ENCODE measurements at places on chromosomes 1 and 21.

GRCh38 chr21:8989261-8989711, 1532.1 kb upstream of the TPTE start:
- no peak for DNase-seq

DNA sequence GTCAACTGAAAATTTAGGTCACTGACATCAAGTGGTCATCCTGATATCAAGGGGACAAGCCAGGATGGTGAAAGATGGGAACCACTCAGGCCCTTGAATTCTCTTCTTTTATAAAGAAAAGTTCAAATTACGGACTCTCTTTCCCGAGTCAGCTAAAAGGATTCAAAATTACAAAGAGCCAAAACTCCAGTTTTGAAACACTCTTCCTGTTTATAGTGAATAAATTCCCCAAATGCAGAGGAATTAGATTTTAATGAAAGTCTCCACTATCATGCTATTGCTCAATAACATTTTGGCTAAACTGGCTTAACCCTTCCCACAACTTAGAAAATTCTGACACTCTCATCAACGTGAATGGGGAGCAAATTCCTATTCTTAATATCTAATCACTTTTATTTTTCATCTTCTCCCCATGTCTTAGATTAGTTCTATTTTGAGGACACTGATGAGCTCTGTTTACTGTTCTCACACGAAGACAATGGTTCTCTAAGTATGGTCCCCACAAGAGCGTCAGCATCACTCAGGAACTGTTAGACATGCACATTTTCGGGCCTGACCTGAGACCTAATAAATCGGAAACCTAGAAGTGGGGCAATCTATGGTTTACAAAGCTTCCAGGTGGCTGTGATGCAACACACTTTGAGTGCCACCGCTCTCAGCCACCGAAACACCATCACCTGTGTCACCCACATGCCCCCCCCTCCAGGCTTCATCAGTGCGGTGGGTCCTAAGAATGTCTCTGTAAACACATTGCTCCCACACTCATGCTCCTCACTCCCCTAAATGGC, 64.4 kb upstream of the TIAM1 start:
- DNase-seq = no peak

GRCh38 chr21:20276954-20277353, 721.3 kb upstream of the NCAM2 start:
- no peak for DNase-seq

DNA sequence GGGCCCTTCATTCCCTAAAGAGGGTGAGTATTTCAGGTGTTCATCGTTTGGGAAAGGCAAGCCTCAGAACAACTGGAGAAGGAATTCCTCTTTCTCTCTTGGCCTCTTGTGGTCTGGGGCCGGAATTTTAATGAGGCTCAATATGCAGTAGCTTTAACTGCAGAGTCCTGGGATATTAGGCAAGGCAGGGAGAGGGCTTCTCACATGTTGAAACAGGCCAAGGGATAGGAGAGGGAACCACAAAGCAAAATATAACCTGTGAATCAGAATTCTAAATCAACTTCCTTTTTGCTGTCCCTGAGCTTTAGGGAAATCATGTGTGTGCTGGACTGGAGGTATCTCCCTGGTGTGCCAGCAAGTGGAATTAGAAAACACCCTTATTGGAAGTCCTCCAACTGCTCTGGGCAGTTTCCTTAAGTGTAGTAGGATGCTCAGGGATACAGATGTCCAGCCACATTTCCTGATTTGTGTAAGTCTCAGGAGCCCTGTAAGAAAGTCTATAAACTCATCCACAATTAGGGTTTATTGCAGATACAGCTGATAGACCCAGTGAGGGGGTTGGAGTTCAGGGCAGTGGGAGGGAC, 215.8 kb upstream of the ZRANB2 start:
- DNase-seq = no peak

- no peak for DNase-seq
These were observed 3.7 kb downstream of the TARBP1 start for GRCh38 chr1:234475167-234475793.

DNA sequence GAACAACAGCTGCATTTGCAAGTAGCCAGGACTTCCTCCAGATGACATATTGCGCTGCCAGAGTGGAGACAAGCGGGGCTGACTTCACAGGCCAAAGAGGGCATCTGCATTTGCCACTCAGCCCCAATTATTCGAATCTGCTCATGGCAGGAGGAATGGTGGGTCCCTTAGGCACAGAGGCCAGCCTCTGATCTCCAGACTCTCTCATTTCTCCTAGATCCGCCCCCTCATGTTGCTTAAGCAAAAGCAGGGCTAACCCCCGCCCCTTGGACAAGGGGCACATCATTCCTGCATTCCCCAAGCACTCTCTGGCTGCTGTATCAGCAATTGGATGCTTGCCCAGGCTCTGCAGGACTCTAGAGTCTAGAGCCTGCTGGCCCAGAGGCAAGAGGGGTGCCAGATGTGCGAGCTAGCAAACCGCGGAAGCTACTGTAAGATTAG, 262.4 kb downstream of the ST6GALNAC3 start:
- peak; percentile 85 for DNase-seq

GRCh38 chr1:114861384-114861783, 6.7 kb downstream of the SYCP1 start:
- DNase-seq = no peak

GRCh38 chr1:22112554-22112953, 30.3 kb downstream of the WNT4 start:
- no peak for DNase-seq

GRCh38 chr21:33948951-33949444, 33.4 kb upstream of the ATP5PO start:
- DNase-seq = no peak

- no peak for DNase-seq
These were observed 64.3 kb downstream of the OLFML3 start for GRCh38 chr1:114043548-114043947.

- DNase-seq = no peak
These were observed 443.1 kb upstream of the DAB1 start for GRCh38 chr1:57866998-57867397.

- DNase-seq = no peak
These were observed 108.2 kb upstream of the TNFSF4 start for GRCh38 chr1:173315296-173315695.

- DNase-seq = no peak
These were observed 42.6 kb upstream of the A3GALT2 start for GRCh38 chr1:33363470-33363861.

DNA sequence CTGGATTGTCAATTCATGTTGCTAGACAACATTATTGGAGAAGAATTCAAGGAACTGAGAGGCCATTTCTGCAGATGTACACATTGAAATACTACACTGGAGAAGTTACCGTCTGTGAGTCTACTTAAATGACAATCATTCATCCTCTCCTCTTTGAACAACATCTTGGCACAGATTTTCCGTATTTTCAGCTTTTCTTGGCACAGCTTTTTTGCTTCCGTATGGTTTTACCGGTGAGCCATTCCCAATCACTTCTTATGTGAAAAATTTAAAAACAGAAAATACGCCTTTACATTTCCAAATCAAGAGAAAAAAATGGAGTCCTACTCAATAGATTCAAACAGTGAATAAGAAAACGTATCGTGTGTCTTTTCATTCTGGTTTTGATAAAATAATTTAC, 1493.7 kb downstream of the AMY1C start:
- DNase-seq = no peak

DNA sequence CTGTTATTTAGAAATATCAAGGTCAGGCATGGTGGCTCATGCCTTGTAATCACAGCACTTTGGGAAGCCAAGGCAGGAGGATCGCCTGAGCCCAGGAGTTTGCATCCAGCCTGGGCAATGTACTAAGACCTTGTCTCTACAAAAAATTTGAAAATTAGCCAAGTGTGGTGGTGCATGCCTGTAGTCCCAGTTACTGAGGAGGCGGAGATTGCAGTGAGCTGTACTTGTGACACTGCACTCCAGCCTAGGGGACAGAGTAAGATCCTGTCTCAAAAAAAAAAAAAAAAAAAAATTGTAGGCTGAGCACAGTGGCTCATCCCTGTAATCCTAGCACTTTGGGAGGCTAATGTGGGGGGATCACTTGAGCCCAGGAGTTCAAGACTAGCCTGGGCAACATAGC, 45.3 kb downstream of the PIK3CD start:
- DNase-seq = no peak

- no peak for DNase-seq
These were observed 451.7 kb downstream of the MATN1 start for GRCh38 chr1:30271401-30272276.
